LHCN-M2 (cell line): ENCODE measurements at places on chromosomes 13 and 19. TPM values are rescaled to one million over a fixed set of nuclear protein-coding genes. Genes with fewer than 3 reads are reported as not detected.

GRCh38 chr13:50894012-50894411, 15.6 kb upstream of the RNASEH2B start:
- DNase-seq, result no peak

DNA sequence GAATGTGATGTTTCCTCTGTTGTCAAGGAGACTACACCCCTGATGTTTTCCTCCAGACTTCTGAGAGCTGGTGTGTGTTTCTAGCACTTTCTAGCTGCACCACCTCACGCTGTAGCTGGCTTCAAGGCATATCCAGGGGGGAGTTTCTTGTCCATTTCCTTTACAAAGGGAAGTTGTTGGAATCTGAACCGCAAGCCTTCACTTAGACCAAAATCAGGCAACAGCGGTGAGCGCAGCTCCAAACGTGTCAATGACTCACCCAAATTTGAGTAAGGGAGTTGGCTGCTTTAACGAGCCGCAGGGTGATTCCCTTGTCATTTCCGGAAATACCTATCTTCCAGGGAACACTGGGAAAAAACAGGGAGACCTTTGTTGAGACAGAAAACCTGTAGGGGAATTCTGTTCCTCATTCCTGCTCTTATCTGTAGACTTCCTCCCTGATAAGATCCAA, 2.5 kb downstream of the LDLR start:
- peak; percentile 88 for DNase-seq

DNA sequence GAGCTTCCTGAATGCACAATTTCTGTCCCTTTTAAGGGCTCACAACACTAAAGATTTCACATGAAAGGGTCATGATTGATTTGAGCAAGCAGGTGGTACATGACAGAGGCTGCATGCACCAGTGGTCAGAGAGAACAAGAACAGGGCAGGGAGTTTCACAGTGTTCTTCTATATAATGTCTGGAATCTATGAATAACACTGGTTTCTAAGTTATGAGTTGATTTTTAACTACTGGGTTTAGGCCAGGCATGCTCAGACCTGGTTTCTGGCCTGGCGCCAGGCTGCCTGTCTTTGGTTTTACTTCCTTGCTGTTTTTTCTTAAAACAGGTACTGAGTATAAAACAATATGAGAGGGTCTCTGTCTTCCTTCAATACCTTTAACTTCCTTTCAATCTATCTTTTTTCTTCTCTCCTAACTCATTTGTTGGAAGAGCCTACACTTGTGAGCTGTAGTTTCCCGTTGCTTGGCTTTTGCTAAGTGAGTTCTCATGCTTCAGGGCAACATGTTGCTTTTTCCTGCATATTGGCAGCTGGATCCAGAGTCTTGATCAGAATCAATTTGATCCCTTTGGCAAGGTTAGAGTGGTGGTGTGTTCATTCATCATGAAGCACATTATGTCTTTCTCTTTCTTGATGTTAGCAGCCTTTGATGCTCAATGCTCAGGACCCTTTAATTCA, 38.5 kb upstream of the FGF14 start:
- no peak for DNase-seq

- DNase-seq, result peak; percentile 87
These were observed 30.2 kb upstream of the NANOS3 start for GRCh38 chr19:13846557-13847406.

Gene ALOX5AP
- 1.2 and 1.6 TPM in 2 replicates for total RNA-seq

Gene CLEC11A
- total RNA-seq, result 129 and 189 TPM in 2 replicates

DNA sequence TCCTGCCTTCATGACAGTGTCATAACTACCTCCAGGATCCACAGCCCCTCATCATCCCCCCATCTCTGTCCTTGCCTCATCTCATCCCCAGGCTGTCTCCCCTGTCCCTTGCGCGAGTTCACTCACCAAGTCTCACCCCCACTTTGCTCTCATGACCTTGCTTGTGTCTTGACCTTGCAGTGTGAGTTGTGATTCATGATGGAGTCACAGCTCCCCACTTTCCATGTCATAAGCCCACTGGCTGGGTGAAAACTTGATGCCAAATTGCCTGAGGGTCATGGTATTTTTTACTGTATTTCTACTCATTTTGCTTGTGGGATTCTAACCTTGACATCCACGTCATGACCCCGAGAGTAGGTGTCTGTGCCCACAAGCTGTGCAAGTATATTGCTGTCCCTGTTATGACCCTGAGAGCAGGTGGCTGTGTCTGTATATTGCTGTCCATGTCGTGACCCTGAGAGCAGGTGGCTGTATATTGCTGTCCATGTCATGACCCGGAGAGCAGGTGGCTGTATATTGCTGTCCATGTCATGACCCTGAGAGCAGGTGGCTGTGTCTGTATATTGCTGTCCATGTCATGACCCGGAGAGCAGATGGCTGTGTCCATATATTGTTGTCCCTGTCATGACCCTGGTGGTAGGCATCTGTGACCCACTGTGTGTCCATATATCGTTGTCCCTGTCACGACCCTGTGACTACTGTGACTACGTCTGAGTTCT, 23.8 kb downstream of the APBA3 start:
- DNase-seq, result no peak

DNA sequence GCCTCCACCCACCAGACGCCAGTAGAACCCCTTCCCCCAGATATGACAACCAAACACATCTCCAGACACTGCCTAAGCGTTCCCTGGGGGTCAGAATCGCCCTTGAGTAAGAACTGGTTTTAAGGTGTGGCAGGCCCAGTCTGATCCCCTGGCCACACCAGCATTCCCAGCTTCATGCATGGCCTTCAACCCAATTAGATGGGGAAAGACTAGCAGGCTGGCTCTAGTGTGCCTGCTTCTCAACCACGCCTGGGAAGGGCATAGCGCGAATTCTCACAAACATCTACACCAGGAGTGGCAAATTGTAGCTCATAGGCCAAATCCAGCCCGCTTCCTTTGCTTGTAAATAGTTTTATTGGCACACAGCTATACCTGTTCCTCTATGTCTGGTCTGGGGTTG, 13.6 kb downstream of the HAUS8 start:
- no peak for DNase-seq

DNA sequence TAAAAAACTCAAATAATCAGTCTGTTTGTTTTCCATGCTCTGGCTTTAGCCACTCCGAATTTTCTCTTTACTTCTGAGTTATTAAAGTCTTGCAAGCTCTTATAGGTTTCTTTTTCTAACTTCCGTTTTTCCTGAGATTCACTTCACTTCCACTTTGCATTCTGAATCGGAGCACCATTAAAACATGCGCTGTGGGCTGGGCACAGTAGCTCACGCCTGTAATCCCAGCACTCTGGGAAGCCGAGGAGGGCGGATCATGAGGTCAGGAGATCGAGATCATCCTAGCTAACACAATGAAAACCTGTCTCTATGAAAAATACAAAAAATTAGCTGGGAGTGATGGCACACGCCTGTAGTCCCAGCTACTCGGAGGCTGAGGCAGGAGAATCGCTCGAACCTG, 357.9 kb downstream of the SLITRK6 start:
- DNase-seq, result no peak

DNA sequence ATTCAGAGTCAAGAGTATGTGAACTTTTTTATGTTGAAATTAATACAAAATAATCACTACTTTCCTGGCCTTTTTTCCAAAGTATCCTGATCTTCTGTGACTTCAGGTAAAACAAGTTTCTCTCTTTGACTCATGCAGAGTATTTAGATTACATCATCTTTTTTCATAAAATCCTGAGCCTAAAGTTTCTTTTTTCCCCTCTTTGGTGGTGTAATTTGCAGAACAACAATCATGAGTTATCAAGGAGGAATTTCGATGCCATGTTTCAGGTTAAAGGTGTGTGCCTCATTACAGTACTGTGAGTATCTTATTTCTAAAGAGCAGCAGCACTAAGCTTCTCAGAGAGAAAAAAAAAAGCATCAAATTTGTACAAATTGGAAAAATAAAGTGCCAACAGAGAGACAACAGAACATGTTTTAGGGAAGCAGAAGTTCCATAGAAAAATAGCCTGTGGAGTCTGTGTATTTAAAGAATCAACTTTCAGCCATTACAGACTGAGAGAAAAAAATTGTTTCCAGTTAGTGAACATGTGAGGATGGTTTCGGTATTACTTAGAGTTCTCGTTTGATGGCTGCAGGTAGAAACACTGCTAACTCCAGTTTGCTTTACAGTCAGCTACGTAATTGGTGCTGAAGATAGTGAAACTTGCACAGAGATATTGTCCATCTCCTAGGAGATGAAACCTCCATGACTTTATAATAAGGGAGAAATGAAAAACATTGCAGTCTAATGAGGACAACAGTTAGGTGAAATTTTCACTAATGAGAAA, 78.1 kb upstream of the PCDH9 start:
- DNase-seq, result no peak

Gene B3GNT8
- not detected in 2 replicates for total RNA-seq

Gene NXNL1
- total RNA-seq, result not detected in 2 replicates

GRCh38 chr13:26219726-26220125, 2.4 kb downstream of the RNF6 start:
- DNase-seq, result peak; percentile 32

Gene ZNF552
- 2.2 and 3.5 TPM in 2 replicates for total RNA-seq

DNA sequence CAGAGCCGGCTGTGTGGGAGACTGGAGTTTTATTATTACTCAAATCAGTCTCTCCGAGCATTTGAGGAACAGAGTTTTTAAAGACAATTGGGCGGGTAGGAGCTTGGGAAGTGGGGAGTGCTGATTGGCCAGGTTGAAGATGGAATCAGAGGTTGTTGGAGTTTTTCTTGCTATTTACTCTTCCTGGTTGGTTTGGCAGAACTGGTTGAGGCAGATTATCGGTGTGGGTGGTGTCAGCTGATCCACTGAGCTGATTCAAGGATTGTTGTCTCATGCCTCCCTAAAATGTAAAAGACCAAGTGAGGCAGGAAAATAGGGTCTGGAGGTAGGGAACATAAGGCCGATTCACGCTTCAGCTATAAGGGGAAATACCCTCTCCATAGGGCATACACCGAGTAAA, 1.3 kb upstream of the TDRD12 start:
- no peak for DNase-seq

DNA sequence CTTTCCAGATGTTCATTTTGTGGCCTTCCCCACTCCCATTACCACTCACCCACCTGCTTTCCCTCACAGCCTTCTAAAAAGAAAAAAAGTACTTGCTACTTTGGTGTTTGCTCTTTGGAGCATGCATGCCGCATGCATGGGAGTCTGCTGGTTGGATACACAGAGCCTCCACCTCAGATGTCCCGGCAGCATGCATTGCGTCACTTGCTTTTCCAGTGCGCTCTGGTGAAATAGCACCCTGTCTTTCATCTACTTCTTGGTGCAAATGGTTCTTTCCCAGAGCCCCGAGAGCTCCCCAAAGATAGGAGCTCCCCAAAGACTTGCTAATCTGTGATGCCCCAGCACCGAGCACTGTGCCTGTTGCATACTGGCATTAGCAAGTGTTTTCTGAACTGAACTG, 333.2 kb upstream of the ZNF507 start:
- DNase-seq, result no peak

Gene VSIG10L
- total RNA-seq, result 0.77 and 1.2 TPM in 2 replicates

- no peak for DNase-seq
These were observed 147.6 kb upstream of the RXFP2 start for GRCh38 chr13:31591642-31592233.

Gene CFD
- total RNA-seq, result 0.38 TPM in 1 of 2 replicates, not detected in the other
